ENCODE measurements at places on chromosomes 11 and 22.

- no peak for DNase-seq
Observed at GRCh38 chr11:128915149-128915521, 24.0 kb downstream of the KCNJ5 start.

- no peak for DNase-seq
Observed at GRCh38 chr22:30351226-30351625, 5.5 kb downstream of the SF3A1 start.

DNA sequence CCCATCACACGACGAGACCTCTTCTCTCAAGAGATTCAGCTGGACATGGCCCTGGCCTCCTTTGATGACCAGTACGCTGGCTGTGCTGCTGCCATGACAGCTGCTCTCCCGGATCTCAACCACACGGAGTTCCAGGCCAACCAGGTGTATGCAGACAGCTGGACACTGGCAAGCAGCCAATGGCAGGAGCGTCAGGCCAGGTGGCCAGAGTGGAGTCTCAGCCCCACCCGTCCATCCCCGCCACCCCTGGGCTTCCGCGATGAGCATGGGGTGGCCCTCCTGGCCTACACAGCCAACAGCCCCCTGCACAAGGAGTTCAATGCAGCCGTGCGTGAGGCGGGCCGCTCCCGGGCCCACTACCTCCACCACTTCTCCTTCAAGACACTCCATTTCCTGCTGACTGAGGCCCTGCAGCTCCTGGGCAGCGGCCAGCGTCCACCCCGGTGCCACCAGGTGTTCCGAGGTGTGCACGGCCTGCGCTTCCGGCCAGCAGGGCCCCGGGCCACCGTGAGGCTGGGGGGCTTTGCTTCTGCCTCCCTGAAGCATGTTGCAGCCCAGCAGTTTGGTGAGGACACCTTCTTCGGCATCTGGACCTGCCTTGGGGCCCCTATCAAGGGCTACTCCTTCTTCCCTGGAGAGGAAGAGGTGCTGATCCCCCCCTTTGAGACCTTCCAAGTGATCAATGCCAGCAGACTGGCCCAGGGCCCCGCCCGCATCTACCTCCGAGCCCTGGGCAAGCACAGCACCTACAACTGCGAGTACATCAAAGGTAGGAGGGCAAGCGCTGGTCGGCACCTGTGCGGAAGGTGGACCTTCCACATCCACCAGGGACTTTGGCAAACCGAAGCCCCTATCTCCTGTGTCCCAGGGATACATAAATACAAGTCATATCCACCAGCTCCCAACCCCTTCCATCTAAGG is 11.3 kb downstream of the CHRNA10 start:
- no peak for DNase-seq

GRCh38 chr22:33302049-33302545 is 243.9 kb upstream of the SYN3 start:
- peak; percentile 85 for DNase-seq

- no peak for DNase-seq
Observed at GRCh38 chr11:33723238-33723881, 12.9 kb downstream of the CD59 start.

DNA sequence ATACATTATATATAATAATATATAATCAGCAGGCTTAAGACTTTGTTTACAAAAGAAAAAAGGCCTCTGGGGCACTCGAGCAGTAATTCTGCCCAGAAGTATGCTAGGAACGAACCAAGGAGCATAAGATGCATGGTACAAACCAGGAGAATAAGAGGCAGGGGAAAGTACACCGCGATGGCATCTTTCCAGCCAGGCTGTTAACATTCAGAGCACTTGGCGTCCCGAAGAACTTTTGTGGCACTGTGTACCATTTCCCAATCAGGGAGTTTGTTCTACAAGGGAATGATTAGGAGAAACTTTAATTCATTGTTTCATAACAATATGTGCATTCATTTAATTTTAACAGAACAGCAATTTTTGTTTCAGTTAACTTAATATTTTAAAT is 125.1 kb downstream of the WT1 start:
- DNase-seq, result no peak
